ENCODE measurements at places on chromosomes 5 and 9. TPM values are rescaled to one million over a fixed set of nuclear protein-coding genes. Genes with fewer than 3 reads are reported as not detected.
A peak's percentile ranks its signal among the peaks of the same experiment; 100 is the strongest.

Gene PDCD1LG2
- total RNA-seq, result not detected

Gene ADAMTS12
- not detected for total RNA-seq

Gene OGN
- total RNA-seq, result not detected

Gene CDH12
- 35.9 TPM for total RNA-seq

Gene CEL
- total RNA-seq, result 0.11 TPM

Gene PRLR
- total RNA-seq, result 22.2 TPM

Gene SV2C
- not detected for total RNA-seq

Gene NDUFB6
- 75.7 TPM for total RNA-seq

Gene IFNA14
- not detected for total RNA-seq

DNA sequence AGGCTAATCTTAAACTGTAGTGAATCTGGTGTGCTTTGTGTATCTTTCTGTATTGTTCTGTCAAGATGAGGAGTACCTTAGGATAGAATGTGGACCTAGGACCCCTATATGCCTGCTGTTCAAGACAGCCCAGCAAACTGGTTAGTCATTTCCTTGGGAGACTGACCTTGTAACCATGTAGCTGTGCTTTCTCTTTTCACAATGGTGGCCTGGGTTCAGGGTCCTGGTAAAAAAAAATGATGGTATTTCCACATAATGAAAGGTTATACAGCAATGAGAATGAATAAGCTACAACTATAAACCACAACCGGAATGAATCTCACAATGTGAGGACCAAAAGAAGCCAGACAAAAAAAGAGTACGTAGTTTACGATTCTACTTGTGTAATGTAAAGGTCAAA, 36.4 kb upstream of the F2RL1 start:
- DNase-seq, result no peak

- no peak for DNase-seq
These were observed 196.9 kb downstream of the TSSK1B start for GRCh38 chr5:113237893-113238292.

GRCh38 chr9:107862881-107863280, 373.3 kb upstream of the KLF4 start:
- no peak for DNase-seq

- no peak for DNase-seq
These were observed 8.1 kb downstream of the ARL15 start for GRCh38 chr5:54302267-54302687.

- no peak for DNase-seq
These were observed 17.3 kb upstream of the TNIP1 start for GRCh38 chr5:151097820-151098767.

DNA sequence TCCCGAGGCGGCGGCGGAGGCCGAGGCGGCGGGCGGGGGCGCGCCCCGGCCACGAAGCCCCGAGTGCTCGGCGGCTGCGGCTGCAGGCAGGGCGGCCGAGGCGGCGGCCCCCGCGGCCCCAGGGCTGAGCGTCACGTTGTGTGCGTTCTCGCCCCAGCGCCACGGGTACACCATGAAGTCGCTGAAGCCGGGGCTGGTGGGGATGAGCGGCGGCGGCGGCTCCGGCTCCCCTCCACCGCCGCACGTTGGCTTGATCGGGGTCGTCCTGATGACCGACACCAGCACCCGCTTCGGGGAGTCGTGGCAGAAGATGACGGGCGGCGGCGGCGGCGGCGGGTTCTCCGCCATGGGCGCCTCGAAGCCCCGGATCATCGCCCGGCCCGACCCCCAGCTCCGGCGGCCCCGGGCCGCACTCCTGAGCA, 498 bp downstream of the ZNF367 start:
- no peak for DNase-seq

- DNase-seq, result peak; percentile 42
These were observed 8.7 kb upstream of the RANBP6 start for GRCh38 chr9:6024035-6024554.

DNA sequence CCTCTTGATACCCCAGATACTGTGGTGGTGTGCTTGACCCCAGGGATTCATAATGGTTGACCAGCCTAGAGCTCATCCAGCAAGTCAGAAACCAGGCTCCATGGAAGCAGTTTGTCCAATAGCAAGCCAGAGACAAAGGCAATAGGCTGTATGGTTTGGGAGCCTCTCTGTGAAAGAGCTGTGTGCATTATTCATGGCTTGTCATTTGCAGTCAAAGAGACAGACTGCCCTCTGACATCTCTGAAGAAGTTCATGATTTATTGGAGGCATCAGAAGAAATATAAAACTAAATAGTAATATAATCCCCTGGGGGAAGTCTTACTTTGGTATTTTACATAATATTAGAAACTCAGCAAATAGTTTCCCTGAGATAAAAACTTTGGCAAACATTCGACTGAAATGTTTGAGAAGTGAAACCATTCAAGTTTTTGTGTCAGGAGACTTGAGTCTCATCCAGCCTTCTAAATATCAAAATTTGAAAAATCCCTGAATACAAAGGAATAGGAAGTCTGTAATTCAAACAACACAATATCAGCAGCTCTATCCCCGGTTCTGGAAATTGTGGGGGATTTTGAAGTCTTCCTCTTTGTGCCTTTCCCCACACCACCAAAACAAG, 250.3 kb downstream of the ZSWIM6 start:
- no peak for DNase-seq

DNA sequence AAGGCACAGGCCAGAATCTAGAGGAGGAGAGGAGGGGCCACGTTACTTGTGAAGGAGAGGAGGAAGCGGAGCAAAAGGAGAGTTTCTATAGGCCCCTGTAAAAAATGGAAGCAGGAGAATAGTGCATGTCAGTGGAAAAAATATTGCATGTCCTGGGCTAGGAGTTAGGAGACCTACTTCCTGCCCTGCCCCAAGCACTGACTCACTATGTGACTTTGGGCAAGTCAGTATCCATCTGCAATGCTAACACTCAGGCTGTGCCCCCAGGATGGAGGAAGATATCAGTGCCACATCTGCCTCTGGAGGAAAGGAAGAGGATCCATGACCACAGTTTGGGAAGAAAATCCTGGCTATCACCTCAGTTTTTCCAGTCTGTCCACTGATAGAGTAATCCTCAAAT, 7.0 kb downstream of the PIGO start:
- DNase-seq, result no peak

- peak; percentile 59 for DNase-seq
These were observed 29.1 kb downstream of the JADE2 start for GRCh38 chr5:134554319-134555222.

DNA sequence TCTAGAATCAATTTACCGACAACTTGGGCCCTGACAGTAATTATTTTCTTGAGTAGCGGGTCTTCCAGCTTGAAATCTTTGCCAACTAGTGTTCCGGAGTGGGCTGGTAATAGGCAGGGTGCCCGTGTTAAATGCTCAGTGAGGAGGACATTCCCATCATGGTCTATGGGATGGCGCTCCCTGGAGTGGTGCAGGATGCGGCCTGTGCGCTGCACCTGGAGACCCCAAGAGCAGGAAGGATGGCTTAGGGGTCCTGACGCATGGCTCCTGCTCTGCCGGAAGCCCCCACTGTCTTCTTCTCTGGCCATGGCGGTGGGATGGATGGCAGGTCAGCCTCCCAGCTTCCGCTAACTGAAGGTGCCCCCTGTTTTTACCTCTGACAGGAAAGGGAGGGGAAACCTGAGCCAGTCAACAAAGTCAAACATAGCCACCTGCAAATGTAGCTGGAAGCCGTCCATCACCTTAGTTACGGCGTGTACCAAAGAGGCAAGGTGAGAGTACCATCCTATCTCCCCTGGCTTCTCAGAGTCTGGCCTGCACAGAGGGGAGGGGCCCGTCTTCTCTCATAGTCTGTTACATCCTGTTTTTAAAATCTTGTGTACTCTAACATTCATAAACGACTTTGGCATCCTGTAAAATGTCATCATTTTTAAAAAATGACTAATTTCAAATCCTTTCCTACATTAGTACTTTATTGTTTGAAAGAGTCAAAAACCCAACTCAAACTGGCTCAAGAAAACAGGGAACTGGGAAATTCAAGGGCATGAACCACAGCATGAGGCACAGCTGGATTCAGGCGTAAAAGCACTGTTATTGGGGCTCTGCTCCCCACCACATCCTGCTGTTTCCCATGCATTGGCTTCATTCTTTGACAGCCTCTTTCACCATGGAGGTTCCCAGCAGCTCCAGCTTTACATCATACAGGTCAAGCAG, 28.5 kb upstream of the UNC5A start:
- no peak for DNase-seq

DNA sequence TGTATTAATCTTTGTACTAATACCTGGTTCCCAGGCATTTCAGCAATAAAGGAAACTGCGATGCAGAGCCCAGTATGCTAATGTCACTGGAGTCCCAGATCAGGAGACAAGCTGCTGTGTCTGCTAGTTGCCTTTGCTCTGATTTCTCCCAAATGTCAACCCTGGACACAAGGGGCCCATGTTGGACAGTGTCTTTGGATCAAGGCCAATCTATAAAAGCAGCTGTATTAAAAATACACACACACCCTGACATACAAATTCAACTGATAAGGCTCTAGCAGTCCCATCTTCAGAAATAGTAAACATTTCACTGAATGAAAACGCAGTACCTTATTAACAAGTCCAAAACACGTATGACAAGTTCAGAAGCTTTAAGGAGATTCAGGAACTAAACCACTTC, 18.9 kb downstream of the LHFPL2 start:
- no peak for DNase-seq

DNA sequence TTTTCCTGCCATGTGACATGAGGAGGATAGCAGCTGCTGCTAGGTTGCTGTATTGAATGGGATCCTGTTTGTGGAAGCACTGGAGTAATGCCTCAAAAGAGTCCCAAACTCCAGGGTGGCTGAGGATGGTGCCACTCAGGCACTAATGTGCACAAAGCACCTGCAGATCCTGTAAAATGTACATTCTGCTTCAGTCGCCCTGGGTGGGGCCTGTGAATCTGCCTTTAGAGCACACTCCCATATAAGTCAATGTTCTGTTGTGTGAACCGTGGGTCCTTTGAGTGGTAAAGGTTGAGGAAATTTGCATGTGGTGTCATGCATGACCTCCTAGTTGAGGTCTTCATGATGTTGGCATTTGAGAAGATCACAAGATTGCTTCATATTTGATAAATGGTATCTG, 31.6 kb upstream of the ANKRD18A start:
- DNase-seq, result no peak

GRCh38 chr9:27784847-27785713, 211.8 kb upstream of the C9orf72 start:
- no peak for DNase-seq

GRCh38 chr9:84300271-84300670, 40.3 kb downstream of the SLC28A3 start:
- no peak for DNase-seq

DNA sequence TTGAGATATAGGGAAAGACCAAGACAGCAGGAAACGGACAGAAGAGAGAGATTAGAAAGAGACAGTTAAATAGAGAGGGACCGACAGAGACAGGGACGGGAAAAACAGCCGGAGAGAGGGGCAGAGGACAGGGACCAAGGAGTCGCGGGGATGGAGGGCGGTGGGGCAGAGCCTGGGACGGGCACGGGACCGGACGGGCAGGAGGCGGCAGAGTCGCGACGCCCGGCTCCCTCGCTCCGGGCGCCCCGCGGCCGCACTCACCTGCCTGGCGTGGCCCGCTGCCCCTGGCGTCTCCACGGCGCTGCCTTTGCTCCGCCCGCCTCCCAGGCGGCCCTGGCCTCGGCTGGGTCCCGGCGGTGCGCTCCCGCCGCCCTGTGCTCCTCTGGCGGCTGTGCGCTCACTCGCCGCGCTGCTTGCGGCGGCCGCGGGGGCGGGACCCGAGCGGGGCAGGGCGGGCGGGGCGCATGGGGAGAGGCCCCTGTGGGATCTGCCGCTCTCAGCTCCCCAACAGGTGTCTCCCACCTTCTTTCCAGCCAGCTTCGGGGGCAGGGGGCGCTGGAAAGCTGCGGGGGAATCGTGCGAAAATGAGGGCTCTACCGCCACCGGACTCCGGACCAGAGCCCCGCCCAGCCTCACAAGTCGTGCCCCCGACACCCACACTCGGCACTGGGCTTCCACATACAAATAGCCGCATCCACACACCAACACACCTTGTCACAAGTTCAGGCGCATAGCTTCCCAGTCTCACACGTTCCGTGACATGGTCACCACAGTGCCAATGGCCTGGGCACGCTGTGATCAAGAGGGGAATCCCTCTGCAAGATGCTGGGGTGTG, at the start of gene ARID3C:
ARID3C (minus strand) TSS at position 411 of the 835 bp plus-strand sequence. CDS start 1,052 bp downstream, outside the sequence.
- no peak for DNase-seq

- DNase-seq, result peak; percentile 32
These were observed 12.2 kb downstream of the IL9 start for GRCh38 chr5:135883441-135883840.

DNA sequence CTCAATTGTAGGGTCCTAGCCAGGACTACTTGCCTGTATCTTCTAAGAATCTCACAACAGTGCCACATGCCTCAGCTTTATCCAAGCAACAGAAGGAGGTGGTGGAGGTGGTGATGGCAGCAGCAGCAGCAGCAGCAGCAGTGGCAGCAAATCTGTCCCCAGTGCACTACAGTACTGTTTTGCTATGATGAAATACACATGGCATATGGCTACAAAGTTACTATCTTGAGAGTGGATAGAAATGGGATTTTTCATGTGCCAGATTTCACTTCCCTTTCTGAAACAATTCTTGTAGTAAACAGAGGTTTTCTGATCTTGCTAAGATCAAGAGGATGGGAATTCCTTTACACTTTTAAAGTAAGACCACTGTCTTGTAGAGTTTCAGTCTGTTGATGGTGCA, 8.1 kb upstream of the CYSTM1 start:
- DNase-seq, result no peak

GRCh38 chr9:119164716-119165115, 204.5 kb downstream of the BRINP1 start:
- DNase-seq, result no peak

- no peak for DNase-seq
These were observed 353.4 kb downstream of the TLE1 start for GRCh38 chr9:81335879-81336421.

All from SK-MEL-5 (cell line).